ENCODE measurements at places on chromosomes 12 and 14. TPM values are rescaled to one million over a fixed set of nuclear protein-coding genes. Genes with fewer than 3 reads are reported as not detected.
A peak's percentile ranks its signal among the peaks of the same experiment; 100 is the strongest.

DNA sequence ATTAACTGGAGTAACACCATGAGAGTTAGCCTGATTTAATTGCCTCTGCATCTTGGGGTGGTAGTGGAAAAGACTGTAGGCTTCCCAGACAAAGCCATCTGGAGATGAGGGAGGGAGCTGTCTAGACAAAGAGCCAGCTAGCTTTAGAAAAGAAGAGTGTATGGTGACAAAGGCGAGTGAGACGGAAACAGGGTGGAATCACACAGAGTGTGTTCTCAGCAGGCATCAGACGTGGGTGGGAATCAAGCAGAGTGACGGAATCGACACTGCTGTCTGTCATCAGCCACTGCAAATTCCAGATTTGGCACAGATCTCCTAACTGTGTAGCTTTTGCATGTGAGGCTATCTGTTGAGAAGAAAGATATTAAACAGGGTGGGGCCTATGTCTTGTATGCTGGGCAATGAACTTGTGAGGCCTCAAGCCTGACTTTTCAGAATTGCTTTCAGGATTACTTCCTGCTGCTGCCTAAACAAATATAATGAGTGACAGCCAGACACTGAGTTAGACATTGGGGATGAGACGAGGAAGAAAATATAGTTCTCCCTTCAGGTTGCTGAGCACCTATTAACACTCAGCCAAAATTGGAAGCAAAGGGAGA lies 236.5 kb upstream of the GRIP1 start:
- DNase-seq: no peak
- no peaks in the 10 kb centered on the region for H3K27me3 ChIP-seq
- no peaks in the 10 kb centered on the region for H3K4me1 ChIP-seq
- no peaks in the 10 kb centered on the region for H3K36me3 ChIP-seq
- no peak overlapping the region for H3K27ac ChIP-seq

The INSM2 gene
- total RNA-seq: not detected

- H3K36me3 ChIP-seq: no peaks in the 10 kb centered on the region
- DNase-seq: no peak
- H3K27ac ChIP-seq: no peak overlapping the region
- H3K27me3 ChIP-seq: no peaks in the 10 kb centered on the region
- peaks cover 22% of the 10 kb centered on the region for H3K4me1 ChIP-seq
Observed at GRCh38 chr14:60863249-60863648, 117.6 kb downstream of the TRMT5 start.

The MYF6 gene
- total RNA-seq: 0.69 TPM

DNA sequence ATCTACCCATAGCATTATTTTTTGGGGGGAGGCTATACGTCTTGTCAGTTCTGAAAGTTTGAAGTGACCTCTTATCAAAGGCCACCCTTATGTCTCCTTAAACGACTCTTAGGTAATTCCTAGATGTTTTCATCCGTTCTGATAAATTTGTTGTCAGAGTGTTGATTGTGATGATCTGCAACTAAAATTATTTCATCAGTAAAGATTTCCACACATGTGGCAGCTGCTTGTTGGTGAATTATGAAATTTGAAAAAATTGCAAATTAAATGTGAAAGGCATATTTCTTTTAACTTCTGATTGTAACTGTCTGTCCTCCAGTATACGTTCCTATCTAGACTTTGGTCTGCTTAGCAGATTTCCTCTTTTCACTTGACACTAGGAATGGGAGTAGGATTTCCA lies 1.4 kb downstream of the ADIPOR2 start:
- H3K36me3 ChIP-seq: no peaks in the 10 kb centered on the region
- peak overlapping the region; percentile 97 for H3K27ac ChIP-seq
- H3K27me3 ChIP-seq: no peaks in the 10 kb centered on the region
- no peak for DNase-seq
- H3K4me1 ChIP-seq: peaks cover 14% of the 10 kb centered on the region

The DPF3 gene
- total RNA-seq: 20.6 TPM

DNA sequence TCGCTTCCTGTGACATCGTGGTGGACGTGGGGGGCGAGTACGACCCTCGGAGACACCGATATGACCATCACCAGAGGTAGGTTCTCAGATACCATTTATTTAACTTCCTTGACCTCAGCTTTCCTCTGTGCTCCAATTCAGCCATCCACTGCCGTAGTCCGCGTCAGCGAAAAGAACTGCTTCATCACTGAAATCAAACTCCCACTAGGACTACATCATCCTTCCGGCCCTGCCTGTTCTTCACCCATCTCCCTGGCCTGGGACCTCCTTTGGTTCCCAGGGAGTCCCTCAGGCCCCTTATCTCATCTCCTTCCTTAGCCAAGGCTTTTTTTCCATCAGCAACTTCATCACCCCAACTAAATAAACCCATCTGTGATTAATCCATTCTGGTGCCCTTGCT lies 692 bp downstream of the MYG1 start:
- H3K4me1 ChIP-seq: peaks cover 34% of the 10 kb centered on the region
- H3K36me3 ChIP-seq: peaks cover 57% of the 10 kb centered on the region
- peak overlapping the region; percentile 77 for H3K27ac ChIP-seq
- no peaks in the 10 kb centered on the region for H3K27me3 ChIP-seq

DNA sequence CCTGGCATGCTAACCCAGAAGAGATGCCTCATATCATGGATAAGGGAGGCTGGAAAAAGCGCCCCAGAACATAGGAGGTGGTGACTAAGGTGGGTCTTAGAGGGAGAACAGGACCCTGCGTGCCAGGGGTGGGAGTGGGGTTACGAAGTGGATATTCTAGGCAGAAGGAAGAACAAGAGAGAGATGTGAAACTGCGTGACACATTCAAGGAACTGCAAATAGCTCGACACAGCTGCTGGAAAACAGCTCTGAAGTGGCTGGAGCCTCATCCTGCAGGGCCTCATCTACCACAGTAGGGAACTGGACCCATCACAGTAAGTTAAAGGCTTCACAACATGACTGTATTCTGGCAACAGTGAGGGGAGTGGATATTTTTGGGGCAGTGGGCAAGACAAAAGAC lies 61.1 kb downstream of the RNF34 start:
- peaks cover 8% of the 10 kb centered on the region for H3K4me1 ChIP-seq
- no peak overlapping the region for H3K4me3 ChIP-seq
- no peaks in the 10 kb centered on the region for H3K36me3 ChIP-seq
- DNase-seq: no peak
- H3K27me3 ChIP-seq: no peaks in the 10 kb centered on the region
- H3K27ac ChIP-seq: no peak overlapping the region

The TDG gene
- total RNA-seq: 15.5 TPM

DNA sequence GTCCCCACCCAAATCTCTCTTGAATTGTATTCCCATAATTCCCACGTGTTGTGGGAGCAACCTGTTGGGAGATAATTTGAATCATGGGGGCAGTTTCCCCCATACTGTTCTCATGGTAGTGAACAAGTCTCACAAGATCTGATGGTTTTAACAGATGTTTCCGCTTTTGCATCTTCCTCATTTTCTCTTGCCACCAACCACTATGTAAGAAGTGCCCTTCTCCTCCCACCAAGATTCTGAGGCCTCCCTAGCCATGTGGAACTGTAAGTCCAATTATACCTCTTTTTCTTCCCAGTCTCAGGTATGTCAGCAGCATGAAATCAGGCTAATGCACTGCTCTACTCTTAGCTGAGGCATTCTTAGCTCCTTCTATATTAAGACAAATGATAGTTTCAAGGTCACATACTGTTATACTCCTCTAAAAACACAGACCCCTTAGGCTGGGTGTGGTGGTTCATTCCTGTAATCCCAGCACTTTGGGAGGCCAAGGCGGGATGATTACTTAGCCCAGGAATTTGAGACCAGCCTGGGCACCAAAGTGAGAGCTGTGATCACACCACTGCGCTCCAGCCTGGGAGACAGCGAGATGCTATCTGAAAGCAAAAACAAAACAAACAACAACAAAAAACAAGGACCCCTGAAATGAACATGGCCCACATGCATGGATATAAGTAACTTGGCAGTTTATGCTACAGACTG lies 3.6 kb downstream of the SCAF11 start:
- H3K4me3 ChIP-seq: peak overlapping the region; percentile 81
- peaks cover 10% of the 10 kb centered on the region for H3K36me3 ChIP-seq
- peaks cover 70% of the 10 kb centered on the region for H3K4me1 ChIP-seq
- no peak for DNase-seq

- no peaks in the 10 kb centered on the region for H3K4me1 ChIP-seq
- no peak overlapping the region for H3K27ac ChIP-seq
- no peaks in the 10 kb centered on the region for H3K36me3 ChIP-seq
- H3K27me3 ChIP-seq: no peaks in the 10 kb centered on the region
- no peak overlapping the region for H3K4me3 ChIP-seq
- DNase-seq: no peak
Observed at GRCh38 chr12:5305886-5306545, 125.9 kb upstream of the NTF3 start.

GRCh38 chr14:86788224-86788623 lies 1204.8 kb downstream of the GALC start:
- no peak overlapping the region for H3K4me3 ChIP-seq
- no peaks in the 10 kb centered on the region for H3K27me3 ChIP-seq
- DNase-seq: no peak
- no peaks in the 10 kb centered on the region for H3K4me1 ChIP-seq
- H3K27ac ChIP-seq: no peak overlapping the region

The KCNK10 gene
- total RNA-seq: not detected

DNA sequence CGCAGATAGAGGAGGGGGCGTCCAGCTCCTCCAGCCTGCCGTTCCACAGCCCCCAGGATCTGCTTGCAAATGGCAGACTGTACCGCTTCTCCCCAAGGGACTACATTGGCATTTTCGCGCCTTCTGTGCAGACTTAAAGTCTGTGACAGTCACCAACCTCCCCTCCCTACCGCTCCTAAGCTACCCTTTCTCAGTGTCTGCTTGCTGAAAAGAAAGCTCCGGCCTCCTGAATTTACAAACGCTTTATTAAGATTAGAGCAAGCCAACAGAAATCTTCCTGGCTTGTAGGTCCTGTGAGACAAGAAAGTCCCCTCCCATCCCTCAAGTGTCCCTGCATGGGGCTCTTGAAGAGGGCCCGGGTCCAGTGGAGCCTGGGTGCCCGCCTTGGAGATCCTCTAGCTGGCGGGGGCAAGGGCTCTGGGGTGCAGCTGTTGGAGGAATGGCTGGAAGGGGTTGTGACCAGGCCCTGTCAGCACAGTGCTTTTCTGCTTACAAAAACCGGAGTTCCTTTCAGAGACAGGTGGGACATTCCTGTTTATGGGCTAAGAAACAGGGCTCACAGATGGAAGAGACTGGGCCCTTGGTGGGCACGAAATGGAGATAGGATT lies 2.8 kb upstream of the DLK1 start:
- H3K27ac ChIP-seq: no peak overlapping the region
- peaks cover 60% of the 10 kb centered on the region for H3K27me3 ChIP-seq
- no peaks in the 10 kb centered on the region for H3K36me3 ChIP-seq
- H3K4me3 ChIP-seq: no peak overlapping the region
- peak; percentile 46 for DNase-seq
- no peaks in the 10 kb centered on the region for H3K4me1 ChIP-seq

The TMEM52B gene
- not detected for total RNA-seq

DNA sequence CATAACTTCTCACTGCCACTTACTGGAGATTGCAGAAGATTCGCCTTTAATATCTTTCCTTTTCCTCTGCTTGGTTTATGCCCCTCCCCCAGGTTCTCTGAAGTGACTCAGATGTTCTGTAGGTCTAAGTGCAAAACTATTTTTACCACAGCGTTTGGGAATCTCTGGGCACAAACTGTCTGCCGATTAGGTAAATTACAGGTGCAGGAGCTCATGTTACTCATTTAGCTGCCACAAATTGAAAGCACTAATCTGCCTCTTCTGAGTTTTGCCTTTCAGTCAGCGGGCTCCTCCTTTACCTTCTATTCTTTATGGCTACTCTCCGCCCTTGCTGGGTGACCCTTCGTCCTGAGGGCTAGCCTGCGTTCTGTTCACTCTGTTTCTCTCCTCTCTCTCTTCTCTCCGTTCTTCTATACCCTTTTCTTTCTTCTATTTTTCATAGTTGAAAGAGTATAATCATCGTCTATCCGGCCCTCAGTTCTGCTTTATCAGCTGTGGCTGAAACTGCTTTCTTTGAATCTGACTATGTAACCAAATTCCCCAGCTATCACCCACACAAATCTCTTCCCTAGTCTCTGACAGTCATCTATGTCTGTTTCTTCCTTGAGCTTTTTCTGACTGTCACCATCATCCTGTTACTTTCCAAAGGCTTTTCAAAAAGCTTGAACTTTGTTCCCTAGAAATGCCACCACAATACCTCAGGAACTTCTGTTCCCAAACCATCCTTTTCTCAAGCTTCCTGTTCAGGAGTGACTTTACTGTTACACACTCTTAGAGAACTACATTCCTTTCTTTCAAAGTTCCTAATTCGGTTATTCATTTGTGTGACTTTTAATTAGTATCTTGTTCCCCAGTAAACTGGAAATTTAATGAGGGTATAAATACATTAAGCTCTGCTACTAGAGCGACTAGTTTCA lies 4.3 kb upstream of the MYF6 start:
- H3K27ac ChIP-seq: peak overlapping the region; percentile 64
- no peaks in the 10 kb centered on the region for H3K36me3 ChIP-seq
- H3K27me3 ChIP-seq: no peaks in the 10 kb centered on the region
- peaks cover under 1% of the 10 kb centered on the region for H3K4me1 ChIP-seq
- no peak overlapping the region for H3K4me3 ChIP-seq

DNA sequence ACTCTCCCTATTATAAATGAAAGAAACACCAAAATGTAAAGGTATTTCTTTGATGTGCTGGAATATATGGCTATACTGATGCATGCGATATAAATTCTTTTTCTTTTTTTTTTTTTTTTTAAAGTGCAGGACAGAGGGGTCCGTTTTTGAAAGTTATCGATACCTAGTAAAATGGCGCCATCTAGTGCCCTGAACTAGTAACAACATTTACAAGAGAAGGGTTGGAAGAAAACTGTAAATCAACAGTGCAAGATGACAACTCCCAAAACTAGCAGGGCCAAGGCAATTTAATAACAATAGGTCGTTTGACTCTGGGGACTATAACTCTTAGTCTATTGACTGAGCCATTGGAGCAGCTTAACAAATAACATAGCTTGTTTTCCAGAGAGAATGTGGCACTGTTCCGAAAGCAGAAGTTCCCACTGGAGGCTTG lies 137.7 kb downstream of the SPTSSA start:
- no peaks in the 10 kb centered on the region for H3K27me3 ChIP-seq
- H3K4me3 ChIP-seq: no peak overlapping the region
- H3K4me1 ChIP-seq: no peaks in the 10 kb centered on the region

The LRP1 gene
- 71.1 TPM for total RNA-seq

DNA sequence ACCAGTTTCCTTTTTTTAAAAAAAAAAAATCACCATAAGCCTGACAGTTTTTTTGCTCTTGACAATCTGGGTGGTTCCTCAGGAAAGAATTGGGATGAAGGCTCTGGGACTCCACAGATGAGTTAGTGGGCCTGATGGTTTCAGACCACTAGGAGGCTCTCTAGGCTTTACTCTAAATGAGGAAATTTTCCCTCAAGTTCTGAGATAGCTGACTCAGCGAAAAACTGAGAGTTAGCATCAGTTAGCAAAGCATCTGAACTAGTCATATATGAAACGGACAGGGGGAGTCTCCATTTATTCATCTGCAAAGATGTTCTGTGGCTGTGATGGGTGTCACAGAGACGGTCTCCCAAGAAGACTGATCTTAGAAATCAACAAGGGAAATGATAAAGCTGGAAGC lies 314.3 kb upstream of the OR4E1 start:
- no peak overlapping the region for H3K27ac ChIP-seq
- no peak overlapping the region for H3K4me3 ChIP-seq
- H3K27me3 ChIP-seq: no peaks in the 10 kb centered on the region

The CLEC6A gene
- not detected for total RNA-seq

The RHNO1 gene
- 3.1 TPM for total RNA-seq

The LBHD2 gene
- not detected for total RNA-seq
